Cardiac fibroblast (primary cell): ENCODE measurements at places on chromosomes 7 and 10.
A peak's percentile ranks its signal among the peaks of the same experiment; 100 is the strongest.

- DNase-seq, result no peak
Measured at GRCh38 chr10:49381111-49381900, 14.6 kb downstream of the DRGX start.

DNA sequence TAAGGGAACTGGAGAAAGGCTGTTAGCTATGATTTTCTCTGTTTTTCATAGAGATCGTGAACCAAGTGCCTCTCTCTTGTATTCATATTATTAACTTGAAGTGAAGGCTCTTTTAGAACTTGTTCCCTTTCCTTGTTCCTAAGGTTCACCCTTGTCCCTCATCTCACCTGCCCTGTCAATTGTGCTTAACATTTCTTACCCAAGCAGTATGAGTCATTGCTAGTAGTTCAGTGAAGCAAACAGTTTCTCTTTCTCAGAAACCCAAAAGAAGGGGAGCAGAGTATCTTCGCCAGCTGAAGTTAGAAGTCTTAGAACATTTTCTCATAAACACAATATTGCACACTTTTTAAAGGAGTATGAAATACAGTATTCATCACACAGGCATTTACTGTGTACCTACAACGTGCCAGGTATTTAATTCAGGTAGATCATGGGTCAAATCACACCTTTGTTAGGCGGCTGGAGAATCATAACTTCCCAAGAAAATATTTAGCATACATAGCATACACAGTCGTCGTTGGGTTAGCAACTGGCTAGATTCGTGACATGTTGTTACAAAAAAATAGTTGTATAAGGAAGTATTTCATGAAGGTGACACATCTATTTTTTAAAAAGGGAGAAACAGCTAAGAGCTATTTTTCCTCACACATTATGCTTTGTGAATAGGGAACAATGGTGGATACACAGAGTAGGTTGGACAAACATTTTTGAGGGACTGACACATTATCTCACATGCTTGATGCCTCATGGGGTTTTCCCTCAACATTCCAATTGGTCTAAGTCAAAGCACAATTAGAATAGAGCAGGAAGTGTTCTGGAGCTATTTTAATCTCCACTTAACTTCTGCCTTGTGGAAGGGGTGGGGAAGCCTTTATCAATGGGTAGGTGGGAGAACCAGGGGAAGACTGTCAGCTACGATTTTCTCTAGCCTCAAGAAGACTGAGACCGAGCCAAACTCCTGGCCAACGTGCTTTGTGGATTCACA is 13.2 kb downstream of the HDAC9 start:
- peak; percentile 84 for DNase-seq

- peak; percentile 16 for DNase-seq
Measured at GRCh38 chr10:14838582-14839304, 637 bp downstream of the HSPA14 start.

GRCh38 chr7:29564496-29565223 is 1.0 kb downstream of the PRR15 start:
- DNase-seq, result peak; percentile 81

DNA sequence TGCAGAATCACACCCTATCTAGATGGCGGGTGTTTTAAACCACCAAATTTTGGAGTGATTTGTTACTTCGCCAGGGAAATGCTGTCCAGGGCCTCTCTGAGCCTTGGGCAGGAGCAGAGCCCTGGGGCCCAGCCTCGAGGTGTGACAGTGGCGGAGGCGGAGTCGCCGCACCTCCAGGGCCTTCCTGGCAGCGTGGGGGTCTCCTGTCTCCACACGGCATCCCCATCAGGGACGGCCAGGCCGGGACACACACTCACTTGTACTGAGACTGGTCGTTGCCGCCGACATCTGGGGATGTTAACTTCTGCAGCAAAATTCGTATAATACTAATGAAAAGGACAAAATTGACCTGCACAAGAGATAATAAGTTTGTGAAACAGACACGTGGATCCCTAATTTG is 110.7 kb downstream of the VIPR2 start:
- DNase-seq, result no peak

DNA sequence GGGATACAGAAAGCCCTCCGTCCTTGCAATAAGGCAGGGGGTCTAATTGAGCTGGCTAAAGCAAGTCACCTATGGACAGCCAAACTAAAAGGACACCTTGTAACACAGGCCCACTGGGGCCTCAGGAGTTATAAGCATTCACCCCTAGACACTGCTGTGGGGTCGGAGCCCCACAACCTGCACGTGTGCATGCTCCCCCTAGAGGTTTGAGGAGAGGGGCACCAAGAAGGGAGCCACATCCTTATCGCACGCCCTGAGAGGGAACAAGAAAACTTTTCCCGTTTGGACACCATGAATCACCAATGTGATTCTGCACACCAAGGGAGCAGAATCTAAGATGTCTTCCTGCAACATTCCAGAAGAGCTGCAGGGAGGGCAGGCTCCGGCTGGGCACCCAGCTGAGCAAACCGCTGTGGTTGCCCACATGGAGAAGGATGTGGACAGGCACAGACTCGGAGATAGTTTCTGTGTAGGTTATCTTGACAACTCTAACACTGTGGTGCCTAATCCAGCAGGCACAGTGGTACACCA is 17.7 kb upstream of the TARP start:
- no peak for DNase-seq

DNA sequence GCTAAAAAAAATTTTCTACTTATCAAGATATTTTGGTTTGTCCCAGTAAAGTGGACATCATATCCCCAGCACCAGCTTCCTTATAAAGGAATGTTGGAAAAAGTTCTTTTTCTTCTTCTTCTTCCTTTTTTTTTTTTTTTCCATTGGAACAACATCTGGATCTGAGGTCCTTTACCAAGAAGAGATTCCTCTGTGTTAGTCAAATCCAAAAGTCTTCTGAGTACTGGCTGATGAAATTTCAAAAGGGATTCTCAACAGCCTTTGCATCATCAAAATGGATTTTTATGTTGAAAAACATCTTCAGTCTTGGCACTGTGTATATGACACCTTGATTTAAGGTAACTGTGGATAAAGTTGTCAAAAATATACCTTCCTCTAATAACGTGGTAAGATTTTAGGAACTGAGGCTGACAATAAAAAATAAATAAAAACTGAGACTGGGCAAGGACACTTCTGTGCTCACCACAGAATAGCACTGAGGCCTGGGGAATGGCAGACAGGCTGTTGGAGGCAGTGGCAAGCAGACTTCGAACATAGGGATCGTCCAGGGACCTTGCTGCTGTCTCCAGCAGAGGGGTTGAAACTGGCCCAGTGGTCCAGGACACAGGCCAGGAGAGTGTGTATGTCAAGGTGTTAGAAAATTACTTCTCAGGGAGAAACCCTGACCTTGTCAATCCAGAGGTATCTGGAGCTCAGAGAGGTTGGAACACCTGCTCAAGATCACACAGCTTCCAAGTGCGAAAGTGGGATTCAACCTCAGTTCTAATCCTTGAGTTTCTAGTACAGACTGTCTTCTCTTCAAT is 130.4 kb downstream of the PTPN20 start:
- no peak for DNase-seq

- no peak for DNase-seq
Measured at GRCh38 chr7:22348379-22348778, 8.6 kb downstream of the RAPGEF5 start.

GRCh38 chr7:129341212-129341611 is 93.0 kb upstream of the STRIP2 start:
- DNase-seq, result no peak

DNA sequence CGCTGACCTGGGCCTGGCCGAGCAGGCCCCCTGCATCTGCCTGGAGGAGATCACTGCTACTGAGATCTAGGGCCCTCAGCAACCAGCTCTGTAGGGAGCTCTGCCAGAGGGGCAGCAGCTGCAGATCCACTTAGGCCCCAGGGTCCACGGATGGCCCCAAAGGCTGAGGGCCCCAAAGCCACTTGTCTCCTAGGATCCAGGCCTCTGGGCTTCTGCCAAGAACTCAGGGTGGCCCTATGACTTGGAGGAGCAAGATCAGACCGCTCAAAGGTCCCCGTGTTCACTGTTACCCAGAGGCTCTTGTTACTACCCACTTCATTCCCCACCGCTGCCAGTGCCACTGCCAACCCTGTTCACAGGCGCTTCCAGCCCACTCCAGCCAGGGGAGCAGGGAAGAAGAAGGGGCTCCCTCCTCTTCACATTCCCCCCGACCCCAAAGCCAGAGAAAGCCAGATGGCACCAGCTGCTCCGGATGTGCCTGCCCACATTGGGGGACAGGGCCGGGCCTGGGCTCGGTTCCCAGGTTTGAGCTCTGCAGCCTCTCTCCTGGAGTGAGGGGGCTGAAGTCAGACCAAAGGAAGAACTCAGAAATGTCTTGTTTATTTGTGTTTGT is 7.6 kb downstream of the LZTS2 start:
- DNase-seq, result no peak

- DNase-seq, result peak; percentile 90
Measured at GRCh38 chr10:5071411-5072198, 22.6 kb upstream of the AKR1C3 start.

DNA sequence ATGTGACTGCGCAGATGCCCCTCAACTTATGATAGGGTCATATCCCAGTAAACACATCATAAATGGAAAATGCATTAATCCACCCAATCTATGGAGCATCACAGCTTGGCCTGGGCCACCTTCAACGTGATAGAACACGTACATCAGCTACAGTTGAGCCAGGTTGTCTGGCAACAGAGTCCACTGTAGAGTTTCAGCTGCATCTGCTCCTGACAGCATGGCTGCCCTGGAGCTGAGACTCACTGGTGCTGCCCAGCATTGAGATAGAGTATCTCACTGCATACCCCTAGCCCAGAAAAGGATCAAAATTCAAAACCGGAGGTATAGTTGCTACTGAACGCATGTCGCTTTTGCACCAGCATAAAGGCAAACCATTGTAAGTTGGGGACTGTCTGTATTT is 437.7 kb upstream of the MKI67 start:
- DNase-seq, result no peak

GRCh38 chr7:158386355-158386618 is 201.3 kb downstream of the PTPRN2 start:
- DNase-seq, result no peak

DNA sequence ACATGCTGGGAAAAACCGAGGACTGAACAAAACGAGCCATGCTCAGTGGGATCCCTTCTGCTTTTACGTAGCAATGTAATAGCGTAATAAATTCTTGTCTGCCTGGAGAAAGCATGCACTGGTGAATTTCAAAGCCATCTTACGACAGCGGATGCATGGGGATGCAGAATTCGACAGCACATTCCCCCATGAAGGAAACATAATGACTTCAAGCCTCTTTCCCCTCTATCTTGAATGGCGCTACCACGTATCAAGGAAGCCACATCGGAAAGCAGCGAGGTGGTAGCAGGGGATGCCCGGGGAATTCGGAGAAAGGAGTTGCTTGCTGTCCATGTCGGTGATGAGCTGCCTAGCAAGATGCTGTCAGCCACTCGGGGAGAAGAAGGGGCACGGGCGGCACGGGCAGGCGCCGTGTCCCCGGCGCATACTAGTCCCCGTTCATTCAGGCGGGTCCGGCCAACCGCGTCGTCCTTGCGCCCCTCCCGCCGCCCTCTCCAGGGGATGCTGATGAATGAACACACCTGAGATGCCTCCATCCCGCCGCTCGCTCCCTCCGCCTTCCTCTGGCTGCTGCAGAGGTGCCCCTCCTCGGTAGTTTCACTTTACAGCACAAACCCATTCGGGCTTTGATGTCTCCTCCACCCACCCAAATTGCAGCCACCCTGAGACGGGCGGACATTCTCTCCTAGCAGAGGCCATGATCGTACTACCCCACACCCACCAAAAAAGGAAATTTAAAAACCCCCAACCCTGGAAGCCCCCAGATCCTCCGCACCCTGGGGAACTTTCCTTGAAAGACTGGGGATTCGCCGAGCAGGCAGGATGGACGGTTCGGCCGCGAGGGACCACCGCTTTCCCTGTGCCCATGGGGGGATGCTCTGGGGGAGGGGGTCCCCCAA is 644 bp downstream of the SORBS1 start:
- DNase-seq, result peak; percentile 53

DNA sequence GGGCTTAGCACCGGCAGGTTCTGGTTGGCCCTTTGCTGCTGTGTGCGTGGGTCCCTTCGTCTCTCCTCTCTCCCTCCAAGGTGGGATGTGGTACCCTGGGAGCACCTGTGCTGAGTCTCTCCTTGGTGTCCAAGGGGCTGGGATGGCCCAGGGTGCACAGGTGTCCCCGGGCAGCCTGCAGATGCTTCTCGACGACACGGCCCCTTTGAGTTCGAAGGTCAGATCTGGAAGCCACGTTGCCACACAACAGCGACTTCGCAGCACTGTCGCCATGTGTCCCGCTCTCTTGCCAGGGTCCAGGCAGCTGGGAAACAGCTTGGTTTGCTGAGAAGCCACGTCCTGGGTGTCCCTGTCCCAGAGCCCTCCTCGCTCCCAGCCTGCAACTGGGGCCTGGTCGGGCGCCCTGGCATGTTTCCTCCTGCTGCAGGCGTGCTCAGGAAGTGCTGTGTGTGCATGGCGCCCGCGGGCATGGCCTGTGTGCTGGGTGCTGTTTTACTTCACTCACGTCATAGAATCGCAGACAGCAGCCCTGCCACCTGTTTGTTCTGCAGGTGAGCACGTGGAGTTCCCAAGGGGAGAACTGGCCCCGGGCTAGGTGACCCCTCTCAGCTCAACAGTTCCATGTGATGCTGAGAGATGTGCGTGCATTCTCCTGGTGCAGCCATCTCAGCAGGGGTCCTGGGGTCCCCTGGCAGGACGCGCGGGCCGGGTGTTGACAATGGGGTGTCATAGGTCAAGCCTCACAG is 70.9 kb downstream of the DNAJB6 start:
- DNase-seq, result no peak

DNA sequence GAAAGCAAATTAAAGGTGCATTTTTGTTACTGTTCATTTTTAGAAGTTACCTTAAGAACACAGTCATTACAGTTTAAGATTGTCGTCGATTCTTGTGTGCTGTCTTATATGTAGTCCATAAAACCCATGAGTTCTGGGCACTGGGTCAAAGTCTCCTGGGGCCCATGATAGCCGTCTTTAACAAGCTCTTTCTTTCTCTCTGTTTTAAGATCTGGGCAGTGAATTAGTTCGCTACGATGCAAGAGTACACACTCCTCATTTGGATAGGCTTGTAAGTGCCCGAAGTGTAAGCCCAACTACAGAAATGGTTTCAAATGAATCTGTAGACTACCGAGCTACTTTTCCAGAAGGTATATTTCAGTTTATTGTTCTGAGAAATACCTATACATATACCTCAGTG is 90.7 kb upstream of the CAPZA2 start:
- DNase-seq, result no peak

- no peak for DNase-seq
Measured at GRCh38 chr10:61792921-61793320, 108.6 kb upstream of the ARID5B start.

DNA sequence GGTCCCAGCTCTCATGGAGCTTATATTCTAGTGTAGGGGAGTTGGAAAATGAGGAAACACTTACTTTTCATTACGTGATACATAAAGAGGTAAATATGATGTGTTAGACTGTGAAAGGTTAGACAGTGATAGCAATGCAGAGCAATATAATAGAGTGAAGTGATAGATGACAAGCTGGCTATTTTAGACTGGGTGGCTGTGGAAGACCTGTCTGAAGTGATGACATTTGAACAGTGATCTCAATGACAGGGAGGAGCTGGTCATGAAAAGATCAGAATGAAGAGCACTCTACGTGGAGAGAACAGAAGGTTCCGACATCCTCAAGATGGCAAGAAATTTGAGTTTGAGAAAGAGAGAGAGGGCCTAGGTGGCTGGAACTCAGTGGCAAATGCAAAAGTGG is 118.9 kb upstream of the MKLN1 start:
- no peak for DNase-seq
